Activated CD8-positive, alpha-beta memory T cell treated with anti-CD3 and anti-CD28 coated beads for 48 hours (primary cell): ENCODE measurements at places on chromosomes 7 and 10.

DNA sequence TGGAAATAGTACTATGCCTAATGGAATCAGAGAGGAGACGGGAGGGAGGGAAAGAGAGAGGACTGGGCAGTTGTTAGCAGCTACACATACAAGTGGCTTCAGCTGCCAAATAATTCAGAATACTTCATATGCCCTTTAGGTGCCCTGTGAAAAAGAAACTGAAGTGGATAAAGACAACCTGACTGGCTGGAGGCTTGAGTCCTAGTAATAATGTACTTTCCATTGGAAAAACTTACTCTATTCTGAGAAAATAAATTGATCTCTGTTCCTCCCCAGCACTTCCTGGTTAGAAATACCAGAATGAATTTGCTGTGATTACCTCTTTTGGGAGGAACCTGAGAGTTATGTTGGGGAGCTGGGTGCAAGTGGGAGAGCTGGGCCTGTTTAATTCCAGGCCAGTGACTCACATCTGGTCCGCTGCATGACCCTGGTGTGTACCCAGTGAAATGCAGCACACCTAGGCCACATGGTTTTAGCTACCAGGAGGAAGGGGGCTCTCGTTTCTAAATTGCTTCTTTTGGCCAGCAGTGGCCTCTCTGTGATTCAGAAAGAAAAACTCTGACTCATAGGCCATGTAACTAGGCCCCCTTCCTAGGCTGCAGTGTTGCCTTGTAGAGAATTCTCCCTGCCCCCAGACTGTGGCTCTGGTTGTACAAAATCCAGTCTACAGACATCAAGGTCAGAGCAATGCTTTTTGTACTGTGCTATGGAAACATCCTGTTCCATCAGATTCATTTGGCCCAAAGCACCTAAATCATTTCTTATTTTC lies 6.5 kb downstream of the AGFG2 start:
- DNase-seq = no peak

DNA sequence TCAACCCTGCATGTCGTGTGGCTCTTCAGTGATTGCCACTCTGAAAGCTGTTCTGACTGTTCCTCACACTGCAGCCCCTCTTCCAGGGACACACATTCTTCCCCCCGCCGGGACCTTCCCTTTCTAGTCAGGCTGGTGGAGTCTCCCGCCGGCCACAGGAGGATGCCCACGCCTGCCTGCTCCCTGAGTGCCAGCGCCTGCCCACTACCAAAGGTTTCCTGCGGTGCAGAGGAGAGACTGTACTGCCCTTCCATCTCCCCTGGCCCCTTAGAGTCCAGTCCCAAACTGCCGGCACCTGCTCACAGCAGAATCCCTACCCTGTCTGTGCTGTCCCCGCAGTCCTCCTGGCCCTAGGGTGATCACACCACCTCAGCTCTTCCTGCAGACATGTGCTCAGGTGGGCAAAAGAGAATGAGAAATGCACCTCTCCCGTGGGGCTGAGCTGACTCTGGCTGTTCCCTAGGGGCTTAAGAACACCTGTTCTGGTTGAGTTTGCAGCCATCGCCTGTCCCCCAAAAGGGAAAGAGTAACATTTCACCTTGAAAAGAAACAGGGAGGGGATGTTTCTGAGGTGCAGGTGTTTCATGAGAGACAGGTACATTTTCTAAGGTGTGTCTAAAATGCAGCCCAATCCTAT lies 1.4 kb downstream of the PODXL start:
- DNase-seq = no peak

DNA sequence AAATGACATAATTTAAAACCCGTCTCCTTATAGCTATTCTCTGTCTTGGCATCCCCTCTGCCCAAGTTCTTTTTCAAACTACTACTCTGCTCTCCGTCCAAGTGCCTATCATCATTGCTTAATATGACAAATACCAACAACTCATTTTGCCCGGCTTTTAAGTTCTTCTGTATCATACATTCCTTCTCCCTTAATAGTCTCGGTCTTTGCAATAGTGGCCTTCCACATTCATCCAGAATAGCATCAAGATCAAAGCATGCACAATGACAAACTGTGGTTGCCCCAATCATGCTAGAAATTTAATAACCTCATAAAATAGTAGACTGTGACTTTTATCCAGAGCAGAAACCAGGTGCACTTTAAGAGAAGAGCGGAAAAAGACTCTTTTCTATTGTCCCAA lies 198.9 kb downstream of the ETV1 start:
- no peak for DNase-seq

DNA sequence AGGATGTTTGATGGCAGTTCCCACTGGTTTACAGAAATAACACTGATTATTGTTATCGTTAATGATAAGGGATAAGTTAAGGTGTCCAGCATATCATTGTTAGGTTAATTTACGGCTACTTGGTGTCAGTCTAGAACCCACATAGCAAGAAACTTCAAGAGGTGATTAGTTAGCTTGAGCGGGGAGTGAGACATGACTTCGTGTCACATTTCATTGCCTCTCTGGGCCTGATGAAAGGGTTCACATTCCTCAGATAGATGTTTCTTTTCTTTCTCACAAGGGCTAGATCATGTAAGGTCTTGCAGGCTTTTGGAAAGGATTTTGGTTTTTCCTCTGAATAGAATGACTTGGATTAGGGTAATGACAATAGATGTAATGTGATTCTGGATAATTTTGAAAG lies 26.7 kb downstream of the WAC start:
- DNase-seq = no peak

DNA sequence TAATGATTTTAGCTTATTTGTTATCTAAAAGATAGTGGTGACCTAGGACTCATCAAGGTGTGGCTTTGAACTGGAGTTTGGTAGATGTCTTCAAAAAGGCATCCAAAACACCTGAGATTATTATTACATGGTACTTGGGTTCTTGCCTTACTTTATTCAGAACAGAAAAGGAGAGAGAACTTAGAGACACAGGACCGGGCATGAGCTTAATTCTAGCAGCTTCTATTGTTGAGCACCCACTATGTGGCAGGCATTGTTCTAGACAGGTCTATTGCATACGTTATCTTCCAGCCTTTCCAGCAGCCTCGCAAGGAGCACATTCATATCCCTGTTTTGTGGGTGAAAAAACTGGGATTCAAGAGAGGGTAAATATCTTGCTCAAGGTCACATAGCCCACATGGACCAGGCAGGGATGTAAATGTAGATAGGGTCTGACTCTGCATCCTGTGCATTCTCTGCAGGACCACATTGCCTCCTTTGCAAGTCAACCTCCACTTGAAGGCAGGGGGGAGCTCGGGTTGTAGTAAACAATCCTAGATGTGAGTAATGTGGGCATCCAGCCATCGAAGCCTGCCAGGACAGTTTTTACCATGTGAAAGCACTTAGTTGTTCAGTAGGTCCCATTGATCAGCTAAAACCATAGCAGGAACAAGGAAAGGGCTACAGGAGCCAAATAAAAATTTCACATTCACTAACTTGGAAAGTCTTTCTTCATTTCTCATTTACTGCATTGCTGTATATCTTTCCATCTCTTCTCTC lies 551.4 kb downstream of the LRMDA start:
- DNase-seq = no peak

DNA sequence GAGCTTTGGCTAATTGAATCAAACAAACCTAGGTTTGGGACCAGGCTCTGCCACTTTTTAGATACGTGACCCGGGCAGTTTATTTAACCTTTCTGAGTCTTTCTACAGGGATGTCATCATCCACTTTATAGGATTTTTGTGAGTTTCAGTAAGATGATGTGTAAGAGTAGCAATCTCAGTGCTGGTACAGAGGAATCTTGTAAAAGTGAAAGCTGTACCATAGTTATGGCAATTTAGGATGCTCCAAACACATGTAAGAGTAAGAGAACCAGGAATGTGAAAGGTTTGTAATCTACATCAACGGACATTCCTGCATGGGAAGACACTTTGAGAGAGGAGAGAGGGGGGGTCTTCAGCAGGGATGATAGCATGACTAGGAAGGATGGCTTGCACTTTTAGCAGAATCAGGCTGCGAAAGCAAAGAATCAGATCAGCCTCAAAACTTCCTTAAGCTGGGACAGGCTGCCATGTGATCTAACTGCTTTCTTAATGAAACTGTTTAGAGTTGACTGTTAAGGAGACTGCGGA lies 968 bp downstream of the NOLC1 start:
- DNase-seq = no peak
